ENCODE measurements at places on chromosomes 11 and 22.

GRCh38 chr11:29321293-29322132 lies 695.3 kb downstream of the KCNA4 start:
- no peak for DNase-seq

GRCh38 chr11:27616711-27617110 lies 83.5 kb downstream of the BDNF start:
- no peak for DNase-seq

DNA sequence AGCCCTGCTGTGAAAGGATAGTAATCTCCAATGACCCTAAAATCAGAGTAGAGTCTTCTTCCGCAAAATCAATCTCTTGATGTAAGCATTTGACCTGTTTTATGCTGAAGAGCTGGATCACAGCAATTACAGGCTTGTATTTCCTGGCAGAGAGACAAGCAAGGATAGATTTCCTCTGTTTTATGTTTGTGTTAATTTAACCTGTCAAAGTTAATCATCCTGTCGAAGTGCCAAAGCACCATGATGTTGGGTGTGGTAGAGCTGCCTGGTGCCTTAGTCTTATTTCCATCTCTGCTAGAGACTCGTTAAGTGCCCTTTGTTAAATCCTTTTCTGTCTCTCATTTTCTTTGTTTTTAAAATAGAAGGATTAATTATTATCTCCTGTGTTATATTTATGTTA lies 248.1 kb downstream of the CNTN5 start:
- no peak for DNase-seq

DNA sequence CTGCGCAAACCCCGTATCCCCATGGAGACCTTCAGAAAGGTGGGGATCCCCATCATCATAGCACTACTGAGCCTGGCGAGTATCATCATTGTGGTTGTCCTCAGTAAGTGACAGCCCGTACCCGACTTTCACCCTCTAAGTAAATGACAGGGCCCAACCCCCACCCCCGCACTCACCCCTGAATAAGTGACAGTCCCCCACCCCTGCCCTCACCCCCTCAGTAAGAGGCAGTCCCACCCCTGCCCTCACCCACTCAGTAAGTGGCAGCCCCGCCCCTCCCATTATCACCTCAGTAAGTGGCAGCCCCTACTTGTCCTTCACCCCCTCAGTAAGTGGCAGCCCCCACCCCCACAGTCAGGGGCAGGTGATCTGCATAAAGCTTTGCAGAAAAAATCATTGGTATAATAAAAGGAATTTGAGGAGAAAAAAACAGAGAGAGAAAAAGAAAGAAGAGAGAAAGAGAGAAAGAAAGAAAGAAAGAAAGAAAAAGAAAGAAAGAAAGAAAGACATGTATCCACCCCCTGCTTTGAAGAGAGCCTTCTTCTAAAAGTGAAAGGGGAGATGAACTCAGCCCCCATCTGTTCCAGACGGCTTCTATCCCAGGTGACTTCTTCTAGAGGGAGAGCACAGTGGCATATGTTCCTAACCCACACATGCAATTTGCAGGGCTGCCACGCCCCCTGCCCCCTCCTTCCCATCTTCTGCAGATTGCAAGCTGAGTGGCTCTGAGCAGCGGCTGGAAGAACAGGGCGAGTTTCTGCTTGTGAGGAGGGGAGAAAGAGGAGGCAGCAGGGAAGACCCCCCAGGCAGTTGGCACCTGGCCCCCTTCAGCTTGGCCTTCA lies 12.5 kb upstream of the SMIM35 start:
- DNase-seq = no peak

DNA sequence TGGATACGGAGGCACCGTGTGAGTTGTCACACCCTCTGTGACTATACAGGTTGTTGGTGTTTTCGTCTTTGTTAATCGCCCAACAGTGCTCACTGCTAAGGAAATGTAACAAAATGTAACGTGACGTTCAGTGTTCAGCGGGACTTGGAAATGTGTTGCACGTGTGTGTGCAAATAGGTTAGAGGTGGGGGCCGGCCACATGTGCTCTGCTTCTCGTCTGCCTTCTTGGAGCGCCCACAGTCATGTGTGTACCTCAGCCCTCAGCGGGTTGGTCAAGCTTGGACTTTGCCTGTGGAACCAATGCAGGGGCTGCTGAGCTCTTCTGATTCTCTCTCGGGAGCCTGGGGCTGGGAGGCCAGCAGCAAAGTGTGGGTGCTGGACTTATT lies 7.4 kb upstream of the SMIM38 start:
- no peak for DNase-seq

DNA sequence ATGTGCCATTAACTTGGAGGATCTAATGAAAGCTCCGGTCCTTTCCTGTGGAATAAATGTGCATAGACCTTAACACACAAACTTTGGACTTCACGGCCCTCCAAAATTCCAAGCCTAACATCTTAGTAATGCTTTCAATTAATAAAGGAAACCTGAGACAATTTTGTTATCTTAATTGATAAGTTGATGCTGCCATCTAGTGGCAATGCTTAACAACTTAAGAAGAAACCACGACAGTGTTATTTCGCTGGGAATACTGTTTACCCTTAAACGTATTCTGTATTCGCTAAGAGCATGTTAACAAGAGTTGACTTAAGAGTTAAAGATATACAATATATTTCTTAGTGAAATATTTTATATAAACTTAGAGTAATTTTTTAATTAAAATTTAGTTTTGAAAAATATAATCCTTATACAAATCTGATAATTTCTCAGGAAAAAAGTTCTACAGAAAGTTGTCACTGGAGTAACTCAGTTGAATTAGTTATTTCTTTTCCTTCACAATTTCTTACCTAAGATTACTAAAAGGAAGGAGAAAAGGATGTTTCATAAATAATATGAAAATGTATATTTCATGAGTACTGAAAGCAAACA lies 35.0 kb upstream of the OR9G4 start:
- DNase-seq = no peak

DNA sequence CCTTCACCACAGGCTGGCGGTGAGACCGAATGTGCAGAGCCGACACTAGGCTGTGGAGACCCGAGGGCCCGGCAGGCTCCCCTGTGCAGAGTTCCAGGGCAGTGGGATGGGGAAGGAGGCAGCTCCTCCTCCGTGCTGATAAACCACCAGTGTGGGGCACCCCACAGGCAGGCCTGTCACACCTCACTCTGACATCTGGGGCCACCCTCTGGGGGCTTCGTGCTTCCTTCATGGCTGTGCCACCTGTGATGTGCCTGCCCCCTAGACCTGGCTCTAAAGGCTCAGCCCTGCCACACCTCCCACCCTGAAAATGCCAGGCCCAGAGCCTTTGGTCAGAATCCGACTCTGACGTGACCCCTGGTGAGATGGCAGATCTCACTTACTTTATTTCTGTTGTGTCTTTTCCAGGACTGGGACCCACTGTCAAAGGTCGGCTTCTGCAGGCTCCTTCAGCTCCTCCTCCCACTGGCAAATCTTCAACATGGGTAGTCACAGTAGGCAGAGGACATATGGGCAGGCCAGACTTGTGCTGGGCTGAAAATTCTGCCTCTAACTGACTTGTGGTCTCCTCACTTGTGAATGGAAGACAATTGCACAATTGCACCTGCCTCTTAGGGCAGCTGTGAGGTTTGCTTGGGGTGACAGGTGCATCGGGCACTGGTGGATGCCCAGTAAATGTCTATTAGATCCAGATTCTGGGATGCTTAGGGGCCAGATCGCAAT lies 46.2 kb upstream of the TSKU start:
- DNase-seq = no peak

GRCh38 chr11:125100136-125100535 lies 11.3 kb downstream of the TMEM218 start:
- no peak for DNase-seq

GRCh38 chr11:70891844-70892380 lies 360.5 kb downstream of the SHANK2 start:
- DNase-seq = no peak

- DNase-seq = no peak
Observed at GRCh38 chr11:17593466-17594245, 46.6 kb downstream of the OTOG start.

- no peak for DNase-seq
Observed at GRCh38 chr22:47388331-47388730, 625.9 kb downstream of the TBC1D22A start.

GRCh38 chr11:2811206-2812091 lies 74.1 kb downstream of the CDKN1C start:
- DNase-seq = no peak

- DNase-seq = no peak
Observed at GRCh38 chr22:17412232-17412631, 43.0 kb downstream of the CECR2 start.

DNA sequence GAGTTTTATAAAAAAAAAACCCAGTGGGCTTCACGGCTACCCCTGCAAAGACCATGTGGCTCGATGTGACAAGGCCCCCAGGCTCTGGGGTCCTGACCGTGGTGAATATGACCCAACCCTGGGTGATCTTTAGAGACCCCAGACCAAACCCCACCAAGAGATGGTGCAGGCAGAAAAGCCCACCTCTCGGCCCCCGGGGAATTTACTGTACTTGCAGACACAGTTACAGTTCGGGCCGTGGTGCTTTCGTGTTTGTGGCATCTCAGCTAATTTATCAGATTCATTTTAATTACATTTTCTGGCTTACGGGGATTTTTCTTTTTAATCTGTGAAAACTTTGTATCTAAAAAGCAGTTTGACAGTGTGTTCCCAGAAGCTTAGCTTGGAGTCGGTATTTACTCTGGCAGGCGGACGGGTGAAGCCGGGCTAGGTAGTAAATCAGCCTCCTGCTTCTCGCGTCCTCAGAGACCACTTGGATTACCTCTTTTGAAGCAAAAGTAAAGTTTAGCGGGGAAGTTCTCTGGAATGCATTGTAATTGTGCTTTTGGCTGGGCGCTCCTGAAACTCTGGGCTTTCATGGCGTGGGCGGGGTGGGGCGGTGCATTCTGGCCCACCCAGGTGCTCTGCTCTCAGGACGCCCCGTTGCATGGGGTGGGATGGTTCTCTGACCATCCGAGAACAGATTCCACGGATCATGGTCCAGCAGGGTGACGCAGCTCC lies 25.3 kb downstream of the ANO1 start:
- DNase-seq = no peak

DNA sequence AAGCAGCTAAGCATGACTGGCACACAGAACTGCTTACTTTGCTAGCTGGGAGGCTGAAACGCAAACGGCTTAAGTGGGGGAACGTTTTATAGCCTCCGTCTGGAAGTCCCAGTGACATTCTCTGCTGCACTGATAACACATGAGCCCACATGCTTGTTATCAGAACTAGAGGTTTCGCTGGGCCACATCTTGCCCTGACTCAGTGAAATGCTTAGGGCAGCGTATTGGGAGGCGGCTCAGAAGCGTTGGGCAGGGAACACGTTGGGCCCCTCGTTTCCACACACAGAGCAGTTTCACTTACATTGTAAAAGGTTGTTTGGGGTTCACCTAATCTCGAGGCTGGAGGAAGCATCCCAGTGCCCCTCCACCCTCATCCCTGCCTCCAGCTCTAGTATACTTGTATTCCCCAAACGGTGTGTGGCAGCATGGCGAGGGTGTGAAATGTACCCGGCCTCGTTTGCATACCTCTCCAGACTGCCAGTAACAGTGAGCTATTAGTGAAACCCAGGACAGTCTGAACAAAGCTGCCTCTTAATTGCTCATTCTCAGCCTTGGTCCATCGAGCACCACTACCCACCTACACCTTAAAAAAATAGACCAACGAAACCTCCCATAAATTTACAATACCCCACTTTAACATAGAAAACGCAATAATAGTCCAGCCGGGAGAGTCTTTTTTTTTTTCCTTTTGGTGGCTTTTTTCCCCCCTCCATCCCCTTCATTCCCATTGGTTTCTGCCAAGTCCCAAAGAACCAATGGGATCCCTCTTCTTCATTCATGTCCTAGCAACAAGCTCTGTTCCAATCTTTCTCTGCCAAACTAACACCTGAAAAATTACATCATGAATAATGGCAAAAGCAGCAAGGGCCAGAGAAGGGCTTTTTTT lies 218.8 kb upstream of the SORL1-AS1 start:
- no peak for DNase-seq

GRCh38 chr11:115207166-115207591 lies 297.0 kb downstream of the CADM1 start:
- DNase-seq = no peak

GRCh38 chr11:14202251-14203196 lies 156.5 kb downstream of the RRAS2 start:
- no peak for DNase-seq

DNA sequence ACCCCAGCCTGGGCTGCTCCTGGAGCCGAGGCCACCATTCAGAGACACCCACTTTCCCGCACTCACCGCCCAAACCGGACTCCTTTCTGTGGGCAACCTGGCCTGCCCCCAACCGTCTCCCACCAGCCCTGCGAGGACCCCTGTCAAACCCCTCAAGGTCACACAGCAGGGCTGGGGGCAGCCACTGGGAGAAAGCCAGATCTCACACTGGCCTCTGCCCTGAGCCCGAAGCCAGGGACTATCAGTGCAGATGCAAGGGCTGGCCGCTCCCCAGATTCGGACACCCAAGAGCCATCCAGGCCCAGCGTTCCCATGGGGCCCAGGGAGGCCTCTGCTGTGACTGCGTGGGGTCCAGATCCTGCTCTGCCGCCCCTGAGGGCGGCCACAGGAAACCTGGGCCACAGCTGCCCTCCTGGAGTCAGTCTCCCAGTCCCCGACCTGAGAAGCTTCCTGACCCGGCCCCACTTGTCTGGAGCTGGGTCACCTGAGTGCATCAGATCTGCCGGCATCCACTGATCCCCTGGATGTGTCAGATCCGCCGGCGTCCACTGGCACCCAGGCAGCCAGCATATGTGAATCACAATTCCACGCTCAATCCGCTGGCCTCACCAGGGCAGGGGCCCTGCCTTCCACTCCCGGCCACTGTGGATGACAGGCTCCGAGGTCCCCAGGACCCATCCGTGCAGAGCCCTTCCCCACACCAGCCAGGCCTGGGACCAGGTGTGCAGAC lies 139.7 kb downstream of the BRD1 start:
- no peak for DNase-seq

GRCh38 chr11:27514558-27514957 lies 8.0 kb upstream of the LIN7C start:
- DNase-seq = no peak

DNA sequence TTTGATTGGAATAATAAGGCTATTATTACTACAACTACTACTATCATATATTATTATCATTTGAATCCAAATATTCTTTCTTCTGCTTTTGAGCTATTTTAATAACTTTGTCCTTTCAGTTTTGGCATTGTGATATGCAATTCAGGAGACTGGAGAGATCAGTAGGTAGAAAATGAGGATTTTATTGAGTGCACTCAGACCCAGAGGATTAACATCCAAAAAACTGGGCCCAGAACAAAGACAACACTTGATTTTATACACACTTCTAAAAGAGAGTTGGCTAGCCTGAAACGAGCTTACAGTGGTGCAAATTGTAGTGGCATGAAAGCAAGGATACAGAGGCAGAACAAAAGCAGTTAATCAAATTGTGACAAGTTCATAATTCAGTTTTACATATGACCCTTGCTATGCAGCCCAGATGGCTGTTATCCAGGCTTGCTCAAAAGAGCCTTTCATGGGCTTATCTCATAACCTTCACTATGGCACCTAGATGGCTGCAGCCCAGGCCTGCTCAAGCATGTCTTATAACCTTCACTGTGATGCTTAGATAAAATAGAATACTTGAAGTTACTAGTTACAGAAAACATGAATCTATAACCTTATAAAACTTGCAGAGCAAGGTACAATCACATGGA lies 796.3 kb upstream of the RAG2 start:
- DNase-seq = no peak

GRCh38 chr22:42162728-42163489 lies 32.3 kb upstream of the CYP2D6 start:
- no peak for DNase-seq

All from activated naive CD4-positive, alpha-beta T cell treated with Interleukin-2 at 50 U/mL for 16 hours (primary cell).